ENCODE measurements at places on chromosomes 3 and 15. TPM values are rescaled to one million over a fixed set of nuclear protein-coding genes. Genes with fewer than 3 reads are reported as not detected.

GRCh38 chr3:63662500-63662899 lies 10.0 kb downstream of the SNTN start:
- no peak overlapping the region for H3K27ac ChIP-seq
- no peak overlapping the region for H3K4me3 ChIP-seq
- no peaks in the 10 kb centered on the region for H3K4me1 ChIP-seq
- no peaks in the 10 kb centered on the region for H3K27me3 ChIP-seq
- H3K36me3 ChIP-seq: no peaks in the 10 kb centered on the region

DNA sequence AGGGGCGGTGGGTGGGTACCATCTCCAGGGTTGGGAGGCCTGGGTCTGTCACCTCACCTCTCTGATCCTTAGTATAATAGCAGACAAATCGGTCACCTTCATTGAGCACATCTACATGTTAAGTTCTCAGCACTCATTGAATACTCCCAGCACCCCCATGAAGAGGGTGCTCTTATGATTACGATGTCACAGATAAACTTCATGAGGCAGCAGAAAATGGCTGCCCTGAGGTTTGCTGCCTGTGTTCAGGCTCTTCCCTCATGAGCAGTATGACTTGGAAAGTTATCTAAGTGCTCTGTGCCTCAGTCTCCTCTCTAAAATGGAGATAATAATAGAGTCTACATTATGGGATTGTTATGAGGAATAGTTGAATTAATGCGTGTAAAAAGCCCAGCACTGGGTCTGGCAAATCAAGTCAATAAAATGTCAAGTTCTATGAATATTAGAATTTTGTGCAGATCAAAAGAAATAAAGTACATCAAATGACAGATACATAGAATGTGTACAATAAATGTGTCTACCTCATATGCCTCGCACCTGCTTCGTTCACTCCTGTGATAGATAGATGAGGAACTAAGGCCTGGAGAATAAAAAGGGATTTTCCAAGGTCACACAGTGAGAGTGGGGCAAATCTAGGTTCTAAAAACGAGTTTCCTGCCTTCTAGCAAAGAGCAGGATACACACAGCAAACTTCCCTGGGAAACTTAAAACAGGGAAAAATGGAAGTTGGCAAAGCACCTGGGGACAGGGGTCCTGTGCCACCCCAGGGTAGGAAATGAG lies 142.2 kb upstream of the MRPS22 start:
- DNase-seq: no peak
- no peak overlapping the region for H3K27ac ChIP-seq
- H3K27me3 ChIP-seq: peaks cover 9% of the 10 kb centered on the region

DNA sequence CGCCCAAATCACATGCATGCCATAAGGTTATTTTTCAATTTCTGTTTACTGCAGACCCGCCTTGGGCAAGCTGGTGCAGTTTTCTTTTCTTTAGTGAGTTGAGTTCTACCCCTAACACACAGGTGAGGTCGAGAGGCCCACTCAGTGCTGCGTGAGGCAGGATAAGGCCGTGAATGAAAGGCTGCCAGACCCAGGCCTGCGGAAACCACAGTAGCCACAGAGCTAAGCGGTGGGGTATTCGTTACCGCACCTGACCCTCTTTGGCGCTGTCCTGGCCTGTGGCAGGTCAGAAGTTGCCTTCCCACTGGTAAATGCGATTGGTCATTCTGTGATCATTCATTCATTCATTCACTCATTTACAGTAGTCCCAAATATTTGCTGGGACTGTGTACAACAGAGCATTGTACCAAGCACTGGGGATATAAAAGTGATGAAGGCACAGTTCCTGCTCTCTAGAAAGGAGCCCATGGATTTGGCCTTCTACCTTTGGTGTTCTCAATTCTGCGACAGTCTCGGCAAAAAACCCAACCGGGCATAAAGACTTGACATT lies 144.8 kb downstream of the XXYLT1 start:
- no peak for DNase-seq
- peaks cover 4% of the 10 kb centered on the region for H3K36me3 ChIP-seq
- no peaks in the 10 kb centered on the region for H3K27me3 ChIP-seq
- no peak overlapping the region for H3K4me3 ChIP-seq

DNA sequence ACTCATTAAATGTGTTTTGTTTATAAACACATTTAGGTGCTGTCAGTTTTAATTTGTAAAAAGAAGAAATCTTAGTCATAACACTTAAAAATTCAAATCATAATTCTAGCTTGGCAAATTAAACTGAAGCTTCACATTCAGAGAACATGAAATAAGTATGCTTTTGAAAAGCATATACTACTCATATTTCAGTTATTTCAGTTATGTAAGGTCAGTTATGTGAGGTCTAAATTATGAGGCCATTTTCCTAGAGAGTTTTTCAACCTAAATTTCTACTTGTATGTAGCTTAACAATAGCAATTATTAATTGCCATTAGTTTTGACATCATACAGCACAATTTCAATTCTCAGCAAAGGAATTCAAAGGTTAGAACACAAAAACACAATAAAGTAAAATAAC lies 465.0 kb downstream of the PLOD2 start:
- H3K27me3 ChIP-seq: no peaks in the 10 kb centered on the region
- H3K4me3 ChIP-seq: no peak overlapping the region
- no peaks in the 10 kb centered on the region for H3K4me1 ChIP-seq
- H3K27ac ChIP-seq: no peak overlapping the region
- no peak for DNase-seq

GRCh38 chr3:74273555-74274402 lies 340.7 kb downstream of the CNTN3 start:
- H3K27me3 ChIP-seq: no peaks in the 10 kb centered on the region
- H3K27ac ChIP-seq: no peak overlapping the region
- H3K4me1 ChIP-seq: no peaks in the 10 kb centered on the region

GRCh38 chr15:51793521-51794305 lies 35.7 kb upstream of the TMOD3 start:
- no peak for DNase-seq
- no peaks in the 10 kb centered on the region for H3K36me3 ChIP-seq
- peaks cover 7% of the 10 kb centered on the region for H3K27me3 ChIP-seq
- H3K27ac ChIP-seq: no peak overlapping the region

- no peak overlapping the region for H3K27ac ChIP-seq
- peaks cover 48% of the 10 kb centered on the region for H3K4me1 ChIP-seq
Measured at GRCh38 chr3:156670077-156670476, 4.3 kb upstream of the TIPARP start.

Gene OIP5
- total RNA-seq: 16.1 TPM

Gene PODXL2
- total RNA-seq: 3.9 TPM

GRCh38 chr15:69979783-69980182 lies 117.9 kb downstream of the TLE3 start:
- H3K4me3 ChIP-seq: no peak overlapping the region
- H3K27ac ChIP-seq: no peak overlapping the region
- no peaks in the 10 kb centered on the region for H3K36me3 ChIP-seq
- DNase-seq: no peak

Gene TRIM71
- total RNA-seq: 0.05 TPM

Gene GOLGA8G
- total RNA-seq: not detected

GRCh38 chr3:46759239-46760167 lies 41.8 kb upstream of the PRSS50 start:
- H3K4me1 ChIP-seq: no peaks in the 10 kb centered on the region
- H3K27me3 ChIP-seq: peaks cover 8% of the 10 kb centered on the region
- H3K27ac ChIP-seq: no peak overlapping the region
- H3K36me3 ChIP-seq: no peaks in the 10 kb centered on the region
- no peak overlapping the region for H3K4me3 ChIP-seq

DNA sequence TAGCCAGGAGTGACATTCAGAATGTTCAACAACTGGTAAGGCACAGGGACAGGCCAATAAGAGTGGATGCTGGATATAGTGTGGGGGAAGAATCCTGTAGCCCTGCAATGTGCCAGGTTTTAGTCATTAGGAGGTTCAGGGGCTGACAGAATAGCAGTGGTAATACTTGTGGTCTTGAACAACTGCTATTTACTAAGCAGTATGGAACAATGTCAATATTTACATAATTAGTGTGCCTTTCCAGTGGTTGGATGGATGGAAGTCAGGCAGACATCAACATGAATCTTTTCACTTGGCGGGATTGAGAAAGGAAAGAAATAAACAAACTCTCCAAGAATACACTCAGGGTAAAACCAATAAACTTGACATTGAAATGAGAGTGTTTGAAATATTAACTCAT lies 55.1 kb downstream of the OTOL1 start:
- peaks cover 2% of the 10 kb centered on the region for H3K27me3 ChIP-seq
- H3K4me3 ChIP-seq: no peak overlapping the region
- H3K27ac ChIP-seq: no peak overlapping the region
- no peak for DNase-seq
- no peaks in the 10 kb centered on the region for H3K4me1 ChIP-seq
- no peaks in the 10 kb centered on the region for H3K36me3 ChIP-seq

DNA sequence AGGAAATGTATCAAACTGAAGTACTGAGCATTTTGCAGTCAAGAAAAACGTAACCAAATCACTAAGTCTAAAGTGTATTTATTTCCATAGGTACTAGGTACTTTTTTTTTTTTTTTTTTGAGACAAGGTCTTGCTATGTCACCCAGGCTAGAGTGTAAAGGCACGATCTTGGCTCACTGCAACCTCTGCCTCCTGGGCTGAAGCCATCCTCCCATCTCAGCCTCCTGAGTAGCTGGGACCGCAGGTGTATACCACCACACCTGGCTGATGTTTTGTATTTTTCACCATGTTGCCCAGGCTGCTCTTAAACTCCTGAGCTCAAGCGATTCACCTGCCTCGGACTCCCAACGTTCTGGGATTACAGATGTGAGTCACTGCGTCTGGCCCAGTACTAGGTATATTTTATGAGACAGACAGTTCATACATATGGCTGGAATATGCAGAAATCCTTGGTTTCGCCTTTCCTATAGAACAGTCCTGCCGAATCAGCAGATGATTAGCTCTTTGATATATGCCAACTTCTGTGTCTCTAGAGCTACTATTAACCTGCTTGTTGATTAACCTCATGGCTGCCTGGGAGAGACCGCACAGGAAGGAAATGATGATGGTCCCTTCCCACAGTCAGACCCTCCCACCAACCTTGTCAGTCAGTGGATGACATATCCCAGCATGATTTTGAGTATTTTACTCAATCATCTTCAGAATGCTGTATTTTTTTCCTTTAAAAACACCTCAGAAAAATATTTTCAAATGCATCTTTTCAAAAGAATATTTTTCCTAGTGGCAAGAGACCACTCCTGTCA lies 32.3 kb downstream of the TMOD3 start:
- no peaks in the 10 kb centered on the region for H3K27me3 ChIP-seq
- H3K4me3 ChIP-seq: peak overlapping the region; percentile 51
- DNase-seq: peak; percentile 54
- peak overlapping the region; percentile 42 for H3K27ac ChIP-seq
- peaks cover 53% of the 10 kb centered on the region for H3K36me3 ChIP-seq
